ENCODE measurements at places on chromosomes 11 and 22. TPM values are rescaled to one million over a fixed set of nuclear protein-coding genes. Genes with fewer than 3 reads are reported as not detected.

GRCh38 chr11:131597890-131598289 lies 227.5 kb downstream of the NTM start:
- DNase-seq, result no peak

DNA sequence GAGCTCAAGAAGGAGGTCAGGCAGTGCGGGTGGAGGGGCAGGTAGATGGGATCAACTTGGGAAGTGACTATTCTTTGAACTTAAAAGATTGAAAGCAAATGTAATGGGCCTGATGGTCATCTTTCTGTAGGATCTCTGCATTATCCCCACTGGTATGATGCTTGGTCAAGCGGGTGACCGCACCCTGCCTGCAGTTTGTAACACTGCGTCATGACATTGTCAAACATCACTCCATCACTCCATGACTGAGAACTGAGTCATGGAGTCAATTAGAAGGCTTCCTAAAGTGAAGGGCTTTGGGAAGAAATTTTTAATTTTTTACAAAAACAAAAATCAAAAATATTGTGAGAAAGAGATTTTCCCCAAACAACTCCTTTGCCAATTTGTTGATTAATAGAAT lies 62.4 kb upstream of the BMAL1 start:
- no peak for DNase-seq

- DNase-seq, result no peak
These were observed 71.7 kb upstream of the DRD2 start for GRCh38 chr11:113546757-113547507.

DNA sequence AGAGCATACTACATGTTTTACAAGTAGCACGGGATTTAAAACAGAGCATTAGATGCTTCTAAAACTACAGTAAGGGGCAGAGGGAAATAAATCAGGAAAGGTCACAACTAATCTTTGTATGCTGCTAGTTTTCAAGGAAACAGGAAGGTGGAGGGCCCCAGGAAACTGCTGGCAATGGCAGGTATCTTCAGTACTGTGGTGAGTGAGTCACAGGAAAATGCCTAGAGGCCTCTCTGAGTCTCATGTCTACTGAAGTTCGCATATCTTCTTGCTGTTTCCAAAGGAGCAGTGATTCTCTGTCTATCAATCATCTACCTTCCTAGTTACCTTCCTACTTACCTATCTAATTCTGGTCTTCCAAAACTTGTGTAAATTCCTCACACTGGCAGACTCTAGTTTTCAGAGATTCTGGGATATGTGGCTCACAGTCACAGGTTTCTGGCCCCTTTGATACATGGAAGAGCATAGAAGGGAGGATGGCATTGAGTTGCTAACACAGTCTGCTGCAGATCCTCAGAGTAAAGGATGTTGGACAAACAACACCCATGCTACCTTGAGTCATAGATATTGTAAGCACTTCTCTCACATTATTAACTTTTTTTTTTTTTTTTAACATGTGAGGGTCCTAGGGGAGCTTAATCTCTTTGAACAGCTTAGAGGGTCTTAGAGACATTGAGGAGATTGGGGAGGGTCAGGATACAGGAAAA lies 58.8 kb upstream of the SYN3 start:
- no peak for DNase-seq

DNA sequence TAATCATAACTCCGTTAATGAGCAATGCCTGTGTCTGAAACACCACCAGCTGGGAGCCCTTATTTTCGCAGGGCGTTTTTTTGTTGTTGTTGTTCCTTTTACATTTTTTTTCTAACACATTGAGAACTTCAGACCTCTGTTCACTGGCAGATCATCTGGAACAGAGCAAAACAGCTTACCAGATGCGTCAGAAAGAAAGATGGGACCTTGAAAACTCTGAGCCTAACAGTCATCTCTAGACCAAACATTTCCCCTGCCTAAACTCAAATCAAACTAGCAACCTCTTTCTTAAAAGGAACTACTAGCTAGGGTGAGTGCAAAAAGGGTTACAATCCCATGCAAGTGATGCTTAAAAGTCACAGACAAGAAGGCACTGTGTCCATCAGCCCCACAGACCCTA lies 93.2 kb downstream of the PLEKHA7 start:
- no peak for DNase-seq

- no peak for DNase-seq
These were observed 138.9 kb upstream of the POU2AF2 start for GRCh38 chr11:111106641-111107040.

The TESMIN gene
- total RNA-seq, result 1.6 TPM

- peak; percentile 46 for DNase-seq
These were observed 40.1 kb upstream of the PPARA start for GRCh38 chr22:46110215-46110614.

GRCh38 chr11:10670099-10670498 lies 23.5 kb downstream of the IRAG1 start:
- no peak for DNase-seq

GRCh38 chr11:20360650-20361049 lies 2.9 kb upstream of the HTATIP2 start:
- DNase-seq, result no peak

GRCh38 chr11:69773626-69774353 lies 1.4 kb downstream of the FGF4 start:
- no peak for DNase-seq

DNA sequence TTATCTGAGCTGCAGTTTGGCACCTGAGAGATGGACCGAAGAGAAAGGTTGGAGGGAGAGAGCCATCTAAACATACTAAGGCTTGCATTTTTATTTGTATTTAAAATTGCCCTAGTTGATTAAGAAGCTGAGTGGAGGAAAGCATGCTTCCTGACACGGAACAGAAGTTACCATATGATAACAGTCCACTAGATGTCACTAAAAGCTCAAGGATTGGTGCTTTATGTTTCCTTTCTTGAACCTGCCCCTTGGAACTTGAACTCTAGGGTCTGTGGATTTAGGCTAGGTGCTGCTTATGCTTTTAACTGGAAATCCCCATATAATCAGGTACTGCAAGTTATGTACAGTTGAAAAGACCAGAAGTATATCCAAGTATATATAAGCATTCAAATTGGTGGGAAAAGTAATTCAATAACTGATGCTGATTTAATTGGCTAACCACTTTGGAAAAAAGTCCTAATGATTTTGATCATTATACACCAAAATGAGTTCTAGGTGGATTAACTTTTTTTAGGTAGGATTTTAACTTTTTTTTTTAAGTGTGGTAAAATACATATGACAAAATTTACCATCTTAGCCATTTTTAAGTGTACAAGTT lies 9.5 kb downstream of the RBMXL2 start:
- no peak for DNase-seq

The CXCR5 gene
- total RNA-seq, result 0.12 TPM

The LIF gene
- total RNA-seq, result 0.79 TPM

DNA sequence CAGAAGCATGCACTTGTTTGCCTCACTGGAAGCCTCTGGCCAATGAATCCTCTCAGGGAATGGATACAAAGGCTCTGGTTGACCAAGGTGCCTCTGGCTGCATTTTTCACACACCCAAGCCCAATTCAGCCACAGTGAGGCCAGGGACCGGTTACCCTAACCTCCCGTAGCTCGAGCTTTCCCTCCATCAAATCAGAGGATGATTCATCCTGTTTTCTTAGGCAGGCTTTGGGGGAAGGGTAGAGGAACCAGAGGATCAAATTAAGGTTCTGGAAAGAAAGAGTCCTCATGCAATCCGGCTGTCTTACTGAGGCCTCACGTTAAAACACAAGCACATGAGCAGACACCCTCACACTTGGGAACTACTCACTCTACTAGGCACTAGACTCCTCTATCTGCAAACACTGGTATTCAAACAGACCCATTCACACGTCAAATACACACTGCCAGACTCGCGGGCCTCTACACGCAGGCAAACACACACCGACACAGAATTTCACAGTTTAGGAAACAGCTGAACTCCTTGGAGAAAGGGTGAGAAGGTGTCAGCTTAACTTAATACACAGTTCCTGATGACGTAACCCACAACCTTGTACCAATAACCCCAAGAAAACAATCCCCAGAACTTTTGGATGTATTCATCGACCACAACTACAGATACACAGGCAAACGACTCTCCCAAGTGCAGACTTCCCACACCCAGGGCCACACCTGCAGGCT lies 12.4 kb downstream of the NRXN2 start:
- DNase-seq, result no peak

The ANKK1 gene
- total RNA-seq, result not detected

DNA sequence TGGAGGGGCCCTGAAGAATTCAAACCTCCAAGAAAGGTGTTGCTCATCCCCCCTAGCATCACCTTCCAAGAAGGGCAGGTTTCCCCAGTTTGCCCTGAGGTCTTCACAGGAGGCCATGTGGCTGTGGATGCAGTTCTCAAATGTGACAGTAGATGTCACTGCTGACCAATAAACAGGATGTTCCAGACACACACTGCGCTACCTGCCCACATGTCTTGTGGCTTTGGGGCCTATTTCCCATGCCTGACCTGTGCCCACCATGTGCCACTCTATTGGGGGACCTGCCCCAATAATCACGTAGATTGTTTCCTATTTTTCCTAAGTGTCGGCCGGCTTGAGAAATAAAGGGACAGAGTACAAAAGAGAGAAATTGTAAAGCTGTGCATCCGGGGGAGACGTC lies 4.5 kb downstream of the GSTT2 start:
- no peak for DNase-seq

The CRYAB gene
- total RNA-seq, result 19.3 TPM

GRCh38 chr11:68431984-68432645 lies 28.4 kb upstream of the PPP6R3 start:
- no peak for DNase-seq

The SHANK3 gene
- total RNA-seq, result 2.7 TPM

The CYB5R2 gene
- total RNA-seq, result 1.4 TPM

DNA sequence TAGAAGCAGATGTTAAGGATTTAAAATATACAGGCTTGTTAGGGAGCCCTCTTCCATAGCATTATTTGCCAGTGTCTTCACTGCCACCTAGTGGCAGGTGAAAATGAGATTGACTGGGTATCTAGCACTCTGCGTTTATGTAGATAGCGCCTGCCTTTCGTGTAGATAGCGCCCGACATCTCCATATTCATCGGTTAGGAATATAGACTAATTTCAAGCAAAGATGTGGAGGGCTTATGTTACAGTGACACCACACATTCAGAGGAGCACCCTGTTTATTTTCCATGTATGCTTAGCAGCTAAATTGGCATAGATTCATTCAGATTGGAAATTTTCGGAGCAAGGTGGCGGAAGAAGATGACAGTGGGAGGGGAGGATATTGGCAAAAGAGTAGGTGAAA lies 72.0 kb downstream of the SLC5A12 start:
- DNase-seq, result peak; percentile 39

DNA sequence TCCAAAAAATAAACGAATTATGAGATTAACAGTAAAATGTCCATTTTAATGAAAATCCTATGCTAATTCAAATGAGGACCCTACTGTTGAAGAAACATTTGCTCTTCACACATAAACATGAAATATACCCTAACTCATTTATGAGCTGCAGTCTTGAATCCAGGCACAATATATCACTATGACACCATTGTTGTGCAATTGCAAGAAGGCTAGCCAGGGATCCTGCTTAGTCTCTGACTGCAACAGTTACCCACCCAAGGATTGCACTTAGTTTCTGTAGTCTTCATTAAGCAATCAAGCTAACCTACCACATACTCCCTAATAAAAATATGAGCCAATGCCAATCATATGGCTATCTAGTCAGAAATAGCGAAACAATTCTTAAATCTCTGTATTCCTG lies 981.0 kb upstream of the FAT3 start:
- DNase-seq, result no peak

DNA sequence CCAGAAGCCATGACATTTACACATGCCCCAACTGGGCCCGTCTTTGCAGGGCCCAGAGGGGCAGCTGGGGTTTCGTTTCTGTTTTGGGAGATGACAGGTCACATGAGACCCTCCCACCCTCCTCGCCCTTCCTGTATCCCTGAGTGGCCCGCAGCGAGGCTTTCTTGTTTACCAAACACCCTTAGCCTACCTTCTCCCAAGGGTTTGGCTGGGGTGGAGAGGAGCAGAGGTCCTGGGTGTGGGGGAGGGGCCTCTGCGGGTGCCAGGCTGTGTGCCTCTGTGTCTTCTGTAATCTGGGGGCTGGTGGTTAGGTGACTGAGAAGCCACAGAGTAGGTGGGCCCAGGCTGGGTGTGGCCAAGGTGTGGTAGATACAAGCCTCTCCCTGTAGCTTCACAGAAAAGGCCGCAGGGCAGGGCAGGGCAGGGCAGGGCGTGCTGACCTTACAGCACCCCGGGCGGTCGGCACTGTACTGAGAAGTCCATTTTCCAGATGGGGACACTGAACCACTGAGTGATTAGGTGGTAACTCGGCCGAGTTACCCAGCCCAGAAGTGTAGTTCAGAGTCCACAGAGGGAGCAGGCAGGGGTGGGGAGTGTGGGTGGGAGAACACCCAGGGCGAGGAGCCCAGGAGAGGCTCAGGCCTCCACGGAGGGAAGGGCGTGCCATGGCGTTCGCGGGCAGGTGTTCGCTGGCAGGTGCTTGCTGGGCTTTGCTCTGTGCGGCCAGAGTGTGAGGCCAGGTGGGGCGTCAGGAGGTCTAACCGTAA lies 8.7 kb downstream of the PRR5 start:
- no peak for DNase-seq

The CDC42BPG gene
- 9.7 TPM for total RNA-seq

GRCh38 chr11:114068327-114068726 lies 8.8 kb downstream of the ZBTB16 start:
- DNase-seq, result no peak

DNA sequence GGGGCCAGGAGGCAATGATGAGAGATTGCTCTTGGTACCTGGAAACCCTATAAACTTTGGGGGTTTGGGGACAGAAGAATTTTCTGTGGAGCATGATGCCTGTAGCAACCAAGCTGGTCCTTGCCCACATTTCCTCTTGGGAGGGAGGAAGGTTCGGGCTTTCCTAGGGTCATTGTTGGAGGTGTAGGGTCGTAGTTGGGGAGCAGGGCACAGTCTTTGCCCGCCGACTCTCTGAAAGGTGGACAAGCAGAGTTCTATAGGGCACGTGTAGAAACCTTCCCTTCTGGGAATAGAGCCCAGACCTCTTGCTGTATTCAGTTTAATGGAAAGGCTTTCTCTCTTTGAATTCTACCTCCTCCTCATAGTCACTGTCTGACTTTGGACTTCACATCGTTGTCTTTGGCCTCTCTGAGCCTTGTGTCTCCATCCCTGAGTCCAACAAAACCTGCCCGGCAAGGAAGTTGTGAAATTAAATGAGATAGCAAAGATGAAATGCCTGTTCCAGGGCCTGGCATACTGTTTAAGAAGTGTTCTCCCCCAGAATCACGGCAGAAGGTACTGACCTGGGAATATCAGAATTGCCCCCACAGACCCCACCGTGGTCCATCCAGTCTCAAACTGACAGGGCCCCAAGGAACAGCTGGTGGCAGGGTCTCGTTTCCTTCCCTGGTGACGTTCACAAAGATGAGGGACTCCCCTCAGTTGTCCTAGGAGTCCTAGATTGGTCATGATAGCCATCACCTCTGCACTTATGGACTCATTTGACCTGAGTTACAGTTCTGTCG lies 1.6 kb downstream of the PRDM11 start:
- no peak for DNase-seq
